ENCODE measurements at places on chromosomes 16 and 17.

- no peak for DNase-seq
These were observed 22.5 kb upstream of the ENPP7 start for GRCh38 chr17:79707931-79708891.

GRCh38 chr17:10797476-10798328, 6.2 kb downstream of the TMEM238L start:
- no peak for DNase-seq

- no peak for DNase-seq
These were observed 38.9 kb downstream of the COX4I1 start for GRCh38 chr16:85838381-85838780.

GRCh38 chr16:78503602-78504001, 404.1 kb downstream of the WWOX start:
- peak; percentile 13 for DNase-seq

- no peak for DNase-seq
These were observed 1.7 kb downstream of the KANSL1 start for GRCh38 chr17:46191322-46192188.

DNA sequence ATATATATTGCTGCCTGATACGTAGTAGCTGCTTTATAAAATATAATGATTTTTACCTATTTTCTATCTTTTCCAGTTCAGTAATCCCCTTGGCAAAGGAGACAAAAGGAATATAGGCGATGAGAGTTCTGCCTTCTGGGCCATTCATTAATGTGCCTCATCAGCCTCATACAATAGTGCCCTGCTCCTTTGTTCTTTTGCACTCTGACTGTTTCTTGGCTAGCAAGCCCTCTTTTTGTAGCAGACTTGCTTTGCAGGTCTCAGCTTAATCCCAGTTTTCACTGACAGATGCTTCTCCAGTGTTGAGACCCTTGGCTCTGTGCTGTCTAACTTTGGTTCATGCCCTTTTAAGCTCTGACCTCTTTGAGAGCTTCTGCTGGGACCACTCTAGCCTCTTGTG, 10.4 kb downstream of the HSD17B2 start:
- DNase-seq: no peak

DNA sequence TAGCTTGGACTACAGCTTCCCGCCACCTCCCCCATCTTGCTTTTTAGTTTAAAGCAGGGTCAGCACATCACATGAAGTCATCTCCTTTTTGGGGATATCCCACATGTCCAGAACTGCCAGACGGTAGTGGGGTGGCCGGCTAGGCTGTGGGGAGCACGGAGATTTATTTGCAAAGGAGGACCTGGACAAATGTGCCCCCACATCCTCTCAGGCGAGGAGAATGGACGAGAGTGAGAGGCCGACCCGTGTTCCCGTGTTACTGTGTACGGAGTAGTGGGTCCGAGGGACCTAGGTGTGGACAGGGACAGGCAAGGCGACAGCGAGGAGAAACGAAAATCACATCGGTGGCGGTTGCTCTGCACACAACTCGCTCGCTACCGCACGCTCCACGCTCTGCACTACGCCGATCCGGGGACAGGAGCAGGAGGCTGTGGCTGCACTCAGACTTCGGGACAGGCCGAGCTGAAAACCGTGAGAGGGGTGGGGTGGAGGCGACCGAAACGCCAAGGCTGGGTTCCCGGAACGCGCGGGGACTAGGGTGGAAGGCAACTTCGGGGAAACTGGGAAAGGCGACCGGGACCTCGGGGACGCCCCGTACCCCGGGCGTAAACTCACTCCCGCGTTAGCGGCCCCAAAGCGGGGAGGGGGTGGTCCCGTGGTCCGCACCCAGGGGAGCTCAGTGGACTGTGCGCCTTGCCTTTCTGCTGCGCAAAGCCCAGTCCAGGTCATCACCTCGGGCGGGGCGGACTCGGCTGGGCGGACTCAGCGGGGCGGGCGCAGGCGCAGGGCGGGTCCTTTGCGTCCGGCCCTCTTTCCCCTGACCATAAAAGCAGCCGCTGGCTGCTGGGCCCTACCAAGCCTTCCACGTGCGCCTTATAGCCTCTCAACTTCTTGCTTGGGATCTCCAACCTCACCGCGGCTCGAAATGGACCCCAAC, at the start of gene MT1A:
MT1A (plus strand) TSS at position 853 of the 937 bp plus-strand sequence; CDS start at position 926, 73 bp downstream.
- DNase-seq: no peak

DNA sequence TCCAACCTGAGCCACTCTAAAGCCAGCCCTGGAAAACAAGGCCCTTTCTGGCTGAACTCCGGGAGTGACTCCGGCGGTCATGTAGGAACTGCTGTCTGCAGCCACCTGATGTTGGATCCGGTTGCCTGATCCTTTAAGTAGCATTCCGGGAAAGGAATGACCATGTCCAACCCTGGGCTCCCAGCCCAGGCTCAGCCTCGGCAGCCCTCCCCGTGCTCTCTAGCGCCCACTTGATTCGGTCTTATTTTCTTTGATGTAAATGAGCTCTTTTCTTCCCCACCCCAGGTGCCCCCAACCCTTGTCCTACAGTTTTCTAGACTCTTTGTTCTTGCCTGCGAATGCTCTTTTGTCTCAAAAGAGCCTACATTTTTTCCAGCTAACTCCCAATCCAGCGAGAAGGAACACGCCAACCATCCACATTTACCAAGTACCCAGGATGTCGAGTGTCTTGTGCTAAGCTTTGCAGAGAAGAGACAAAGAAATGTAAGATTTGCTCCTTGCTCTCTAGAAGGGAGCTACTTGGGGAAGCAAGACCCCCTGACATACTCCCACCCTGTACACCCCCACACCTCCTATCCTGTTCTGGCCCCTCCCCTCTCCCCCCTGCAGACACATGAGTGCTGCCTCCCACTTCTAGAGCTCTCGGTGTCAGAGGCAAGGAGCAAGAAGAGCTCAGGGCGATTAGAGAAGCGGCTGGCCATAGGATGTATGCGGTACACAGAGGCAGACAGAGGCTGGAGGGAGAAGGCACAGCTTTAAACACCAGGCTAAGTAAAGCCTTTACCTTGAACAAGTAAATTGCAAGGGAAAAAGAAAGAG, 53.8 kb downstream of the COG7 start:
- DNase-seq: no peak

GRCh38 chr17:34974179-34974578, 6.1 kb upstream of the LIG3 start:
- DNase-seq: no peak

GRCh38 chr17:31698751-31699150, 160.3 kb downstream of the COPRS start:
- DNase-seq: no peak

- peak; percentile 86 for DNase-seq
These were observed 7.5 kb downstream of the MNT start for GRCh38 chr17:2393174-2393953.

GRCh38 chr16:11499295-11500089, 87.2 kb downstream of the LITAF start:
- DNase-seq: no peak

DNA sequence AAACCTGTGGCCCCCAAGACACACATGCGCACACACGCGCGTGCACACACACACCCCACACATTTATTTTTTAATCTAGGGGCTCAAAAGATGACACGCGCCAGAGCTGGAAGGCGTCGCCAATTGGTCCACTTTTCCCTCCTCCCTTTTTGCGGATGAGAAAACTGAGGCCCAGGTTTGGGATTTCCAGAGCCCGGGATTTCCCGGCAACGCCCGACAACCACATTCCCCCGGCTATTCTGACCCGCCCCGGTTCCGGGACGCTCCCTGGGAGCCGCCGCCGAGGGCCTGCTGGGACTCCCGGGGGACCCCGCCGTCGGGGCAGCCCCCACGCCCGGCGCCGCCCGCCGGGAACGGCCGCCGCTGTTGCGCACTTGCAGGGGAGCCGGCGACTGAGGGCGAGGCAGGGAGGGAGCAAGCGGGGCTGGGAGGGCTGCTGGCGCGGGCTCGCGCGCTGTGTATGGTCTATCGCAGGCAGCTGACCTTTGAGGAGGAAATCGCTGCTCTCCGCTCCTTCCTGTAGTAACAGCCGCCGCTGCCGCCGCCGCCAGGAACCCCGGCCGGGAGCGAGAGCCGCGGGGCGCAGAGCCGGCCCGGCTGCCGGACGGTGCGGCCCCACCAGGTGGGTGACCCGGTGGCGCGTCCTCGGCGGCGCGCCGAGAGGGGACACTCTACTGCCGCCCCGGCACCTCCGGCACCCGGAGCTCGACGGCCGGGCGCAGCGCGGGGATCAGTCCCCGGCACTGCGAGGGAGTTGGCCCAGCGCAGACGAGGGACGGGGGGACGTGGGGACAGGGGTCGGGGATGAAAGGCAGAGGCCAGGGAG, at the start of gene STAT5A:
STAT5A (plus strand) TSS at position 522 of the 826 bp plus-strand sequence. CDS start 914 bp downstream, outside the sequence.
- DNase-seq: no peak

- no peak for DNase-seq
These were observed 32.3 kb upstream of the TOB1 start for GRCh38 chr17:50898369-50899004.

DNA sequence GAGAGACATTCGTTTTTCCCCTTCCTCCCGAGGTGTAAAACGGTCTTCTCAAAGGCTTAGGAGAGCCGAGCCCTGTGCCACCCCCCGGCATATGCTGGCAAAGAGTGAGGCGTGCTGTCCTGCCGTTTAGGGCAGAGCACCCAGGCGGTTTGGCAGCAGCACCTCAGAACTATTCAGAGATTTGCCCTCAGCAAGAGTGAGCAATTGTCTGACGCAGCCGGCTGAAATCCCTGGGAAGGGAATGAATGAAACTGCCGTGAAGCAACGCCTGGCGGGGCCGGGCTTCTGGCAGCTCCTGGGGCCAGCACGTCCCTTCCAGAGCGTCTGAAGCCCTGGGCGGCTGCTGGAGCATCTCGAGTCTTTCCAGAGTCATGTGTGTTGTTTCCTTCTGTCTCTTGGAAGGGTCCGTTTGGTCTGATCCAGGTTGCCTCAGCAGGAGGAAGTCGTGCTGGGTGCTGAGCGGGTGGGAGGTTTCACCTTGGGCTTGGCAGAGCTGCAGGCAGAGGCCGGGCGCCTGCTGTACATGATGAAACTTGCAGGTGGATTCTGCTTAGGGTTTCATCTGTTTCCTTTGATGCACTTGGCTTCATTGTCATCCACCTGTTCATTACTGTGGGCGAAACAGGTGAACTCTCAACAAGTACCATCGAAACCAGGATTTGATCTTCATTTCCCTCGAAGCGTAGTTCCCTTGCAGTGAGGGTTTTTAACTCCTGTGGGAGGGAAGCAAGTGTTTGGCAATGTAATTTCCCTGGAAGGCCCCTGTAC, 35.4 kb downstream of the TBCD start:
- DNase-seq: no peak

DNA sequence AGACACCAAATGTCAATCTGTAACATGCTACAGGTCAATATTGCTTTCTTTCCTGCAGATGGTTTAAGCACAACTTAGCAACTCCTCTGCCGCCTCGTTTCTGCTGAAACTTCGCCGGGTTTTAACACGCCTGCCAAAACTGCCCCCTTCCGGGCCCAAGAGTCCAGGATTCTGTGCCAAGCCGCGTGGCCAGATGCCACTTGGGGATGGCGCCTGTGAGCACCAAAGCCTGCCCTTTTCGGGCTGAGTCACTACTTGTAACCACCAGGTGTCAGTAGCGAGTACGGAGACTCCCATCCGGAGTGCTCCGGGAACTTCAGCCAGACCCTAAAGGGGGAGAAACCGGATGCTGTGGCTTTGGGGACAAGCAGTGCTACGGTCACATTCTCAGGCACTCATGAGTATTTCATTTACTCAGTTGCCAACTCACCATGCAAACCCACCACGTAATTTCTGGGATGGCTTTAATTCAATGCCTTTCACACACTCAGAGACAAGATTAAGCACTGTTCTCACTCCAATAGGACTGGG, 7.8 kb downstream of the PMP22 start:
- peak; percentile 25 for DNase-seq

DNA sequence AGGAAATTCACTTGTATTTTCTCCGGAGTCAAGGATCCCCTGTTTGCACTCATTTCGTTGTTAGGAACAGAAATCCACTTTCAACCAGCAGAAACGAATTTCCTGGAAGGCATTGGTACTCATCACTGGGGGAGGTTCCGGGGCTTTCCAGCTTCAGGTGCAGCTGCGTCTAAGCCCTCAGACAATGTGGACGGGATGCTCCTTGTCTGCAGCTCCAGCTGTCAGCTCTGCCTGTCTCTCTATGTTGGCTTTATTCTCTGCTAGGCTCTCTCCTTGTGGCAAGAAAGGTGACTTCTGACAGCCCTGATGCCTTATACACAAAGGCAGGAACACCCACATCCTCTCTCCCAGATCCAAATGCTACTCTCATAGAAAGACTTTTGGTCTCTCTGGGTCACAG, 183.9 kb upstream of the HSBP1 start:
- DNase-seq: no peak

DNA sequence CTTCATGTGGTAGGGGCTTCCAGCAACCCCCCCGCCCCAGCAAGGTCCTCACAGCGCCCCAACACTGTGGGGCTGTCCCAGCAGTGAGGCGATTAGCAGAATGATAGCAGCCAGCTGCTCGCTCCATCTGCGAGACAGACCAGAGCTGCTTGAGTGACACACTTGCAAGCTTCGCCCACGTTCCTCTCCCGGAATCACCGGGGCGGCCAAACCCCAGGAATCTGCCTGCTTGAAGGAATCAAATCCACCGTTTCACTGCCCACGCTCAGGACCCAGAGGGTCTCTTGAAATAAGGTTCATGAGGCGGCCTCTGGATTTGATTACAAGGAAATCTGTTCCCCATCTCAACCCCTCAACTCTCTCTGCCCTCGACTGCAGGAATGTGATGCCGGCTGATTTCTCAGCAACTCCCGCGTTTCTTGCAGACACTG, 356.0 kb downstream of the C16orf95 start:
- DNase-seq: no peak

DNA sequence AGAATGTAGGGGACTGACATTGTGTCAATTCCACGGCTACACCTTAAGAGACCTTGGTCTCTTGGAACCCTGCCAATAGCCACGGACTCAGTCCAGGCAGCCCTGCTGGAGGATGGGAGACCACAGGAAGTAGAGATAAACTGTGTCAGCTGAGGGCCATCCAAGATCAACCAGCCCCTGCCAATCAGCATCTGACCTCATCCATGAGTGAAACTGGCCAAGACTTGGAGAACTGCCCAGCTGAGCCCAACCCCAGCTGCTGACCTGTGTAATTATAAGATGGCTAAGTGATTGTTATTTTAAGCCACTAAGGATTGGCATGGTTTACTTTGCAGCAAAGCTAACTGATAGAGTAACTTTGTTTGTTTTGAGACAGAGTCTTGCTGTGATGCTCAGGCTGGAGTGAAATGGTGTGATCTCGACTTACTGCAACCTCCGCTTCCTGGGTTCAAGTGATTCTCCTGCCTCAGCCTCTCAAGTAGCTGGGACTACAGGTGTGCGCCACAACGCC, 13.3 kb upstream of the YWHAE start:
- DNase-seq: no peak

GRCh38 chr16:9874219-9874618, 308.0 kb downstream of the GRIN2A start:
- DNase-seq: no peak

GRCh38 chr16:87744750-87745514, 20.9 kb downstream of the KLHDC4 start:
- DNase-seq: no peak

DNA sequence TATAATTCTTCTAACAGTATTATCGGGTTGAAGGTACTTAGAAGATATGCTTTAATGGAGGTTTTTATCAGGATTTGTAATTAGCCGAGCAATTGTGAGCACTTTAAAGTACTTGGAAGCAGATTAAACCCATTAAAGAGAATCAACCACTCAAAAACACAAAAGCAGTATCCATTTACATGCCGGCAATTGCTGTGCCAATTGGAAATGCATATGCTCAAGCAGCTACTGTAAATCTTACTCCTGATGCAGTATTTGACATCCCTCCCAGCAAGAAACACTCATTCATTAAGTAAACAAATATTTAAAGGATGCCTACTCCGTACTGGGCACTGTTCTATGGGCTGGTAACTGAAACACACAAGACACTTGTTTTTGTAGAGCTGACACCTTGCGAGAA, 11.4 kb upstream of the CCL1 start:
- no peak for DNase-seq

GRCh38 chr16:17313085-17313611, 157.6 kb downstream of the XYLT1 start:
- DNase-seq: no peak

Measured in stimulated activated CD4-positive, alpha-beta T cell treated with anti-CD3 and anti-CD28 coated beads, Interleukin-1b, Interleukin-23, amount 100 ng/mL, for 1 hour (primary cell).